ENCODE measurements at places on chromosomes 12 and 14.
A peak's percentile ranks its signal among the peaks of the same experiment; 100 is the strongest.

DNA sequence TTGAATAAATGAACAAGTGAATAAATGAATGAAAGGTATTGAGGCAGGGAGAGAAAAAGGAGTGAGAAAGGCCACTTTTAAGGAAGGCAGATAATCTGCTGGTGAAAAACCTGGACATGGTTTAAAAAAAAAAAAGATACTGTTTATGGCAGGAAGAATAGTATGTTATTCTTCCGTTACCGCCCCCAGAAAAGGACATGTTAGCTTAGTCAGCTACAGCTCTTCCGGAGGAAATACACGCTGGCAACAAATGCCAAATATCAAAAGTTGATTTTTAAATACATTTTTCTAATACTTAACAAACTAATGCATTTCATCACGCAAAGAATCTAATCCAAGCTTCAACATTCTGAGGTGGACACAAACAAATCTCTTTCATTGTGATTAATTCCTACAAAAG is 43.2 kb downstream of the SLC5A8 start:
- no peak for DNase-seq

- DNase-seq = no peak
These were observed 50.0 kb upstream of the USP44 start for GRCh38 chr12:95601091-95601961.

DNA sequence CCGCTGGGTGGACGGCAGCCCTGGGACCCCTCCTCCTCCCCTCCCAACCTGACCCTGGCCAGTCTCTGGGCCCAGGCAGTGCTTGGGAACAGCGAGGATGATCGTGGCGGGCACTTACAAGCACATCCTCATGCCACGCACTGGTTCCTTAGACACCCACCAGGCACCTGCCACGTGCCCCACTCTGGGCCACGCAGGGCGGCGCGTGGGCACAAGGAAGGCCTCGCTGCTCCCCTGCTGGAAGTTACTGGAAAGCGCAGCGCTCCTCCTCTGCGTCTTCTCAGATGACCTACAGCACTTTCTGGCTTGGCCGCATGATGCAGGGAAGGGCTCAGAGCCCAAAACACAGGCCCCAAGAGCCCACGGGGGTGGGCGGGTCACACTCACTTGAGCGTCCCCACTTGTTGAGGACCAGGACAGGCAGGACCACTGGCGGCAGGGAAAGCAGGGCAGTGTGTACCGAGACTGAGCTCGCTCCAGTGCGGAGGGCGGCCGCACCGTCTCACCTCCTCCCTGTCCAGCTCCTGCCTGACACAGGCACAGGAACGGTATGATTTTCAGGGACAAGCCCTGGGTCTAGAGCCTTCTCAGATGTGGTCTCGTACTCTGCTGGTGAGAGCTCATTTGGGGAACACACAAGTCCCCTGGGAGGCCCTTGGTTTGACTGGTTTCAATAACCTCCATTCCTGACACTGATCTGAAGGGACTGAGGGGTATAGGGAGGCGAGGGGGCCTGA is 128.3 kb upstream of the EVL start:
- DNase-seq = no peak

DNA sequence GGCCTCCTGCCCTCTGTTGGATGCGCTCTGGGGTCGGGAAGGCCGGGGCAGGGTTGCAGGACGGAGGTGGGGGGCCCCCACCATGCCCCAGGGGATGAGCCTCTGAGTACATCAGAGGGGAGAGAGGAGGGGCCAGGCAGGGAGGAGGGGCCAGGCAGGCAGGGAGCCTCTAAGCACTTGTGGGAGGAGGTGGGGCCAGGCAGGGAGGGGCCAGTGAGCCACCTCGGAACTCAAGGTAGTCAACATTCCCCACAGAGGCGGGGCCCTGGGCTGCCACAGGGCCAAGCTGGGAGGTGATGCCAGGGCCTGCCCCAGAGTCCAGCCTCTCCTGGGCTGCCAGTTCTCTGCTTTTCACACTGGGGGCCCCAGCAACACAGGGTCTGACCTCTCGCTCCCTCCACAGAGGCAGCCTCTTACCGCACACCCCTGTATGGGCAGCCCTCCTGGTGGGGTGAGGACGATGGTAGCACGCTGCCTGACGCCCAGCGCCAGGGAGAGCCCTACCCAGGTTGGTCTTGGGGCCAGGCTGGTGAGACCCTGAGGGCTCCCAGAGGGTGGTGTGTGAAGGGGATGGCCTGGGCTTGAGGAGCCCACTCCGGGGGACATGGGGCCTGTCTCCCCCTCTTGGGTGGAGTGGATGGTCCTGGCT is 17.4 kb downstream of the CEP170B start:
- DNase-seq = peak; percentile 39

DNA sequence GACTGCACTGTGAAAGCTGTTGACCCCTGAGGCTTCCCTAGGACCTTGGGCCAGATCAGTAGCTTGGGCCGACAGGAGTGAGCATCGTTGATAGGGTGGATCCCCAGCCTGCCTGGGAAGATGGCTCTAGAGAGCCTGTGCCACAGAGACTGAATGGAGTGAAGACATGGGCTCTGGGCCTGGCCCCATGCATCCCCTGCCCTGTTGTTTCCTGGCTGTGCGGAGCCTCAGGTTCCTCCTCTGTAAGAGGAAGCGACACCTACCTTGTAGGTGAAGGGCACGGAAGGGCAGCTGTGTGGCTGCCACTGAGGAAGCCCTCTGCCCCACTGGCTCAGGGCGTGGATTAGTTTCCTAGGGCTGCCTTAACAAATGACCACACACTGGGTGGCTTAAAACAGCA is 23.9 kb downstream of the PLEKHG3 start:
- DNase-seq = no peak

GRCh38 chr12:88870000-88870737 is 289.9 kb upstream of the KITLG start:
- DNase-seq = no peak

- DNase-seq = no peak
These were observed 159.1 kb upstream of the CCDC198 start for GRCh38 chr14:57652769-57653168.

GRCh38 chr12:2329661-2330210 is 276.9 kb downstream of the CACNA1C start:
- no peak for DNase-seq

GRCh38 chr12:104054681-104055346 is 4.8 kb upstream of the GLT8D2 start:
- DNase-seq = no peak

- no peak for DNase-seq
These were observed 58.4 kb downstream of the NELL2 start for GRCh38 chr12:44817687-44818086.

GRCh38 chr12:62468397-62468796 is 1.8 kb downstream of the MON2 start:
- DNase-seq = no peak

DNA sequence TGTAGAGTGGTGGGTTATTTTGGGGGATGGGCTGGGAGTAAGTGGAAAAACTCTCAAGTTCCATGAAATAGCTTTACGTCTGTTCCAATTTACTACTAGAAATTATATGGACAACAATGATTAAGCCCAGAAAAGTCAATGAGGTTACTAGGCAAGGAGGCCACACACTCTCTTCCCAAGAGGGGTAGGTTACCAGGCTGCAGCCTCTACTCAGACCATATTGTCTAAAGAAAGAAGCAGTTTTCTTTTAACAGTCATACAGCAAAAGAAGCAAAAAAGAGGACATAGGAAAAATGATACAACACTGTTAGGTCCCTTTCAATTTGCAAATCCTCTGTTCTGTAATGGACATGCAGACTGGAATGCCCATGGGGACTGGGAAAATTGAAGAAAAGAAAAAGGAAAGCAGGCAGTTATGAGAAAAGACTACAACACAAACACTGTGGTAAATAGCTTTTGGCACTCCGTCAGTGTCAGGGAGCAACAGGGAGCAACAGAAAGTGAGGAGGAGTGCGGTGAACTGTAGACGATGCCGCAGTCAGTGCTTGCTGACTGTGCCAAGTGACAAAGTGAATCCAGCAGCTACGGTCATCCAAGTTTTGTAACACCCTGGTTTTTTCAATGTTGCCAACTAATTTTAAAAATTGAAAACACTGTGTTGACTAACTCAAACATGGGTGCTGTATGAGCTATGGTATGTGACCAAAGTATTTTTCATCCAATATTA is 39.8 kb upstream of the HMGA2 start:
- no peak for DNase-seq

GRCh38 chr12:122421821-122422729 is at the start of gene CLIP1:
CLIP1 (minus strand) TSS chr12:122422669; CDS start chr12:122380452, 42,217 bp downstream.
- DNase-seq = peak; percentile 64

- DNase-seq = no peak
These were observed 596 bp upstream of the BICD1 start for GRCh38 chr12:32105986-32106516.

DNA sequence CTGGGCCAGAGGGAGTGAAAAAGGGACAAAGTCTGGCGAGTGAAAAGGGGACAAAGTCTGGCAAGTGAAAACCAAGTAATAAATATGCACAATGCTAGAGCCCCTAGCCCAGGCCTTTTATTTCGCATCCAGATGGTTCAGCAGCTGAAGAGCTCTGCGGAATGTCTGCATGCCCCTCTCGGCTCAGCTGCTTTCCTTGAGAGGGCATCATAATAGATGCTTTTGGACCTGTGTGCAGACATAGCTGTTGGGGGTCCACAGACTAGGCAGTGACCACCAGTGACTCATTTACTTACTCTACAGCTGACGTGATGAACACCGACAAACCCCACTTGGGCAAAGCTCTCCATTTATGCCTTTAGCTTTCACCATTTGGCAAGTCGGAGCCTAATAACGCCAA is 4.3 kb downstream of the NIN start:
- DNase-seq = no peak

DNA sequence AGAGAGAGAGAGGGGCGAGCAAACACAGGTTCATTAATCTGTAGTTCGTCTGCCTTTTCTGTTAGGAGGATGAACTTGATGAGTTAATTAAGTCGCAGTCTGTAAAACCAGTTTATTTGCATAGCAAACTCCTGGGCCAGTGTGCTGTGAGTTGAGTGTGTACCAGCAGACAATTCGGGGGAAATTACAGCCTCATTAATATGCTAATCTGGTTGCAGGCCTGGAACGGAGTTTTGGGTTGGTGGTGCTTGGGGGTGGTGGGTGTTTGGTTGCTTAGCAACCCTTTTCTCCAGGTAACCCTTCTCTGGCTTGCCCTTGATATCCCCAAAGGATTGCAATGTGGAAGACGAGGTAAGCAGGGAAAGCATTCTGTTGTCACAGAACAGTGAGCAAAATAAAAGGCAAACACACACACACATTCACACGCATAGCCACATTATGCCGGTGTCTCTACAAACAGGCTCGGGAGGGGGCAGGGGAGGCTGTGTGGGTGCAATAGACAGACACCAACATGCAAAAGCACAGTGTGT is 29.2 kb upstream of the LHX5 start:
- DNase-seq = no peak

- DNase-seq = no peak
These were observed 1.6 kb downstream of the TULP3 start for GRCh38 chr12:2892246-2892645.
